CD4-positive, alpha-beta T cell treated with Interleukin-17A for 4 hours (primary cell): ENCODE measurements at places on chromosomes 5 and 9.

DNA sequence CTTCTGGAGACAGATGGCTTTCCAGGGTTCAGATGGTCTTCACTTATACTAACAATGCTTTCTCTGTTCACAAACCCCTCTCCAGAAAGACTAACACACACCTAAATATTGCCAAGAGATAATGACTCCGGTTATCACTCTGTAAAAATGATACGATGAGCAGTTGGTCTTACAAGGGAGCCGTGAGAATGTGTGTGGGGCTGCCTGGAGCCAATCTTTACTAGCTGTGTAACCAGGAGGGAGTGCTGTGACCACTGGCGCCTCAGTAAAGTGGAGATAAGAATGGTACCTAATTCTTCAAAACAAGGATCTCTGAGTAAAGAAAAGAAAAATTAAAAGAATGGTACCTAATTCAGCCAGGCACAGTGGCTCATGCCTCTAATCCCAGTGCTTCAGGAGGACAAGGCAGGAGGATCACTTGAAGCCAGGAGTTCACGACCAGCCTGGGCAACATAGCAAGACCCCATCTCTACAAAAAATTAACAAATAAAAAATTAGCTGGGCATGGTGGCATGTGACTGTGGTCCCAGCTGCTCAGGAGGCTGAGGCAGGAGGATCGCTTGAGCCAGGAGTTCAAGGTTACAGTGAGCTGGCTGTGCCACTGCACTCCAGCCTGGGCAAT lies 39.9 kb upstream of the IL17B start:
- no peak for DNase-seq

DNA sequence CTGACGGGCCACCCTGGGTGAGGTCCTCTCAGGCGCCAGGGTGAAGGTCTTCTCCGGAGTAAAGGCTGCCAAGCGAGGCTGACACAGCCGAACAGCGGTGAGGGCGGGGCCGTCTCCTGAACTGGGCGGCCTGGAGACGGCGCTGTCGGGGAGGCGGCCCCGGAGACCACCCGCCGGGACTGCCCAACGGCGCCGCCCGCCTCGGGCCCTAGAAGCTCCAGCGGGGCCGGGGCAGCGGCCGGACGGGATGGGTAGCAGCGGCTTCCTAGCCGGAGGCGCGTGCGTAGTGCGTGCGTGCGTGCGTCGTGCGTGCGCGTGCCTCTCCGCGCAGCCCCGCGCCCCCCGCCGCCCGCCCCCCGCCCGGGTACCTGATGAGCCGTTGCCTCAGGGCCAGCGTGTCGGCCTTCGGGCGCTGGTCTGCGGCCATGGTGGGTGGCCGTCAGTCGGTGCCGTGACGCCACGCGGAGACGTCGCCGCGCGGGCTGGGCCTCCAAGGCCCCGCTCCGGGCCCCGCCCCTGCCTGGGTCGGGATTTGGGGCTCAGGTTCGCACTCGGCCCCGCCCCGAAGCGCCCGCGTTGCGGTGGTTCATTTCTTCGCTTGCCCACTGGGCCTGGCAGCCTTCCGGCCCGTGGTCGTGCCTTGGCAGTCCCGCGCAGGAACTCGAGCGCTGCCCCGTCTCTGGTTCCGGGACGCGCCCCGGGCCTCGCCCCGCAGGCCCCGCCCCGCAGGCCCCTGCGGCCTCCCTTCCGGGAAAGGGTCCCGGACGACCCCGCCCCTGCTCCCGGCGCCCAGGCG lies at the start of gene PHYKPL:
PHYKPL (minus strand) TSS at position 679 of the 796 bp plus-strand sequence; CDS start at position 427, 252 bp downstream.
- peak; percentile 78 for DNase-seq

DNA sequence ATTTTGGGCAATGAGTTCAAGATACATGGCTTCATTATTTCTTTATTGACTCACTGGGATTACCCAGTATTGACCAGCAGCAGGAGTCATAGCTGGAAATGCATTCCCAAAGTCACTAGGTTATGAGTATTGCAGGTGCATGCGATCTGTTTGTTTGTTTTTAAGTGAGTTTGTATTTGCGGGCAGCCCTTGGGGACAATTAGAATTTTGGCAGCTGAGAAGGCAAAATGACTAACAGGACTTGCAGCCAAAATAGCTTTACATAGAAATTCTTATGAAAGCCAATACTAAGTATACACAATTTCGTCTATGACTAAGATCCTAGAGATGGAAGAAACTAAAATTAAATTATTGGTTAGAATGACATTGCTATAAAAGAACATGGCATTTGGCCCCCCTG lies 18.1 kb upstream of the RGMB start:
- no peak for DNase-seq

DNA sequence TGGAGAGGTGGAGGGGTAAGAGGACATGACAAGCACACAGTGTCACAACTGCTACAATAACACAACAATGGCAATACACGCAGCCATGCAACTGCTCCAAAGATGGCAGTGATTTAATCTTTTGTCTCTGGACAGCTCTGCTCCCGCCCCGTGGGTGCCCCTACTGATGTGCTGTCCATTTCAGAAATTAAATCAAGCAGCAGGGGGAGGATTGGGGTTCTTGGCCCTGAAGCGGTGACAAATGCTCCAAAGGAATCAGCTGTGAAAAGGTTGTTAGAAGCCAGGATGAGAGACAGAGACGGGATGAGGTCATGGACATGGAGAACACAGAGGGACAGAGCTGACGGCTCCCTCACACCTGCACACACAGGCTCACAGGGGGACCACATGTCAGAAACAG lies 22.6 kb downstream of the CNTFR start:
- no peak for DNase-seq

DNA sequence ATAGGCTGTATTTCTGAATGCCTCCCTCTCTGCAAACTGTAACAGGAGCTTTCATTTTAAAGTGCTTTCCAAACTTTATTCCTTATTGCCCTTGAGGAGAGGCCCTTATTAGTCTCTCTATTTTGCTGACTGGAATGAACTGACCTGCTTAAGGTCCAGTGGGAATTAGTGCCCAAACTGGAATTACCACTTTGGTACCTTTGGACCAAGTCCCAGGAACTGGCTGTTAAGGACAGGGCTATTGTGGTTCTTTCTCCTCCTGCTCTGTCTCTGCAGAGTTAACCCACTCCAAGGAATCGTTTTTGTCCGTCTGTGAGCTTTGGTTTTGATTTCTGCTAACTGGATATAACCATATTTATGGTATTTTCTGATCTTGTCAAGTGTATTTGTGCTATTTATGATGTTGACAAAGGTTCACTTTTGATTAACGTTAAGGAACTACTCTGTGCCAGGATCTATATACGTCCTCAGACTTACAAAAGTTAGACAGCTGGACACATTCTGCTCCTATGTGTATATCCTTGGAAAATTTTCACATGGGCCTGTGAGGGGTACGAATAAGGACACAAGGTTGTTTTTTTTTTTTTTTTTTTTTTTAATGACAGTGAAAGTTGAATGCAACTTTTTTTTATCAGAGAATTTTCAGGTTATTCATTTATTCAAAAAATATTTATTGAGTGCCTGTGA lies 189.1 kb upstream of the ANKRD55 start:
- DNase-seq: no peak

GRCh38 chr5:97071101-97071500 lies 71.3 kb downstream of the LIX1 start:
- DNase-seq: no peak

DNA sequence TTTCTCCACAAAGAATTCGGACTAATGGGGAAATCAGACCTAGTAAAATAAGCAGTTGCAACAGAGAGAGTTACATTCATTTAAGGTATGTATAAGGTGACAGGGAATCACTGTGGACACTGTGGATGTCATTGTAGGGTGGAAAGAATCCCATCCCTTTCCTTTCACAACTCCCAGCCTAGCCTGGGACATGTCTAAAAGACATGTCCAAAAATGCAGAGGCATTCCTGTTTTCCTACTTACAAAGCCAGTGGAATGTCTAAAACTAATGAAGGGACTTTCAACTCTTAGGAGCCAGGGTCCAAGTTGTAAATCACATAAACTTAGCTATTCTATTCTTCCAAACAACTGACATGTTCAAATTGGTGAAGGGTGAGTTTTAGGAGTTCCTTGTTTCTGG lies 511.0 kb downstream of the PRELID2 start:
- DNase-seq: no peak

DNA sequence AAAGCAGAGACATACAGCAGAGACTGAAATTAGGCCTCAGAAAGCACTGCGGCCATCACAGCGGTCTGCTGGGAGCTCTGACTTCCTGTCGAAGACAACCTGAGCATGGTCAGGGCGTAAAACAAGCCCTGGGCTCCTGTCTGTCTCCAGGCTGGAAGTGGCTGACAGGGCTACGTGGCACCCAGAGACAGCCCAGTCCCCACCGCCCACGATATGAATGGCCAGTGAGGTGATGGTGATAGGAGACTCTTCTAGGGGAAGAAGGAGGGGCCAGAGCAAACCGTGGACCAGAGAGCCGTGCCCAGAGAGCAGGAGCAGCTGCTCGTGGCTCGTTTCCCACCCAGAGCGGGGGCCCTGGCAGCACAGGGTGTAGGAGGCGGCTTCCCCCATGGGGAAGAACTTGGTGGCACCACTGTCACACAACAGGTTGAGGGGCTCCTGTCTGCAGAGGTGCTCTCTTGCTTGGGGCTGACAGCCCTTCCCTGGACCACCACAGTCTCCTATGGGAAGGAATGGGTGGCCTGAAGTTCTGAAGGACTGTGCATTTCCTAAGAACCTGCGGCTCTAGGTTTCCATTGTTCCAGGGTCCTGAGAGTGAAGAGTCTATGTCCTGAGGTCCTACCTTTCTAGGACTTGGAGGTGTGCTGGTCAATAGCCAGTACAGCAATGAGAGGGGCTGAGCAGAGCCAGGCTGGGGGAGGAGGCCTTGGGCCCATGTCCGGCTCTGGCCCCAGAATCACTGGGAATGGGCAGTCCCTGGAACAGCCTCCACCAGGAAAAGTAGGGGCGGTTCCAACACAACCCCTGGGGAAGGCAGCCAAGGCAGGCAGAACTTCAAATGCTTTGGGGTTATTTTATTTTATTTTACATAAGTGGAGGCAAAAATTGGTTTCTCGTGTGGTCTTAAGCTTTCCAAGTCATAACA lies 56.4 kb downstream of the BARX1 start:
- no peak for DNase-seq

GRCh38 chr5:139482050-139482889 lies at the start of gene STING1:
TSS of gene STING1 (minus strand) at chr5:139482758. CDS start at chr5:139481704, 1,054 bp downstream.
- peak; percentile 81 for DNase-seq

DNA sequence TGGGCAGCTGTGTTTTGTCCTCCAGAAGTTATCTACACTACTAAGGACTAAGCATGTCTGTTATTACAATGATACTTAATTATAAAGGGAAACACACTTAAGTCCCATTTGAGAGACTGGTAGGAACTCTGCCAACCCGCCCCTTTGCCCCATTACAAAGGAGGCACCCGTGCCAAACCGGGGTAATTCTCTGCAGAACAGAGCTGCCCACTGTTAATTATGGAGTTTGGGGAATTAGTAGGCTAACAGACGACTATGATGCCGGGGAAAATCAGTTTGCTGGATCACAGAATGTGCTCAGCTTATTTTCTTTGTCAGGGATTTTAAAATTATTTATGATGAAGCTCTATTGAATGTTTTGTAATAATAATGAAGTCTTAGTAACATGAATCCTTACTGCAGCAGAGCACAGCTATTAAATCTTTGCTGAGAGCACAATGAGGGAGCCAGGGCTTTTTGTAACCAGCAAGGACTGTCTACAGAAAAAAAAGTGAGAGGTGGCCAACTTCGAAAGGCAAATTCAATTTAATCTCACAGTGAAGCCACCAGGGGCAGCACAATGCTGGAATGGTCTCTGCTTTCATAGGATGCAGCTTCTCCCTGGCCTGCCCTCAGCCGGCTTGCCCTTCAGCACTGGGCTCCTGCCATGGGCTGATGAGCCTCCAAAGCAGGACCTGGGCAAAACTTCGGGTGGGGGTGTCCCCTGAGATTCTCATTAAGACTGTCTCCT lies 134.5 kb downstream of the GNAQ start:
- no peak for DNase-seq

- DNase-seq: no peak
These were observed 204.9 kb downstream of the GABBR2 start for GRCh38 chr9:98503867-98504266.

DNA sequence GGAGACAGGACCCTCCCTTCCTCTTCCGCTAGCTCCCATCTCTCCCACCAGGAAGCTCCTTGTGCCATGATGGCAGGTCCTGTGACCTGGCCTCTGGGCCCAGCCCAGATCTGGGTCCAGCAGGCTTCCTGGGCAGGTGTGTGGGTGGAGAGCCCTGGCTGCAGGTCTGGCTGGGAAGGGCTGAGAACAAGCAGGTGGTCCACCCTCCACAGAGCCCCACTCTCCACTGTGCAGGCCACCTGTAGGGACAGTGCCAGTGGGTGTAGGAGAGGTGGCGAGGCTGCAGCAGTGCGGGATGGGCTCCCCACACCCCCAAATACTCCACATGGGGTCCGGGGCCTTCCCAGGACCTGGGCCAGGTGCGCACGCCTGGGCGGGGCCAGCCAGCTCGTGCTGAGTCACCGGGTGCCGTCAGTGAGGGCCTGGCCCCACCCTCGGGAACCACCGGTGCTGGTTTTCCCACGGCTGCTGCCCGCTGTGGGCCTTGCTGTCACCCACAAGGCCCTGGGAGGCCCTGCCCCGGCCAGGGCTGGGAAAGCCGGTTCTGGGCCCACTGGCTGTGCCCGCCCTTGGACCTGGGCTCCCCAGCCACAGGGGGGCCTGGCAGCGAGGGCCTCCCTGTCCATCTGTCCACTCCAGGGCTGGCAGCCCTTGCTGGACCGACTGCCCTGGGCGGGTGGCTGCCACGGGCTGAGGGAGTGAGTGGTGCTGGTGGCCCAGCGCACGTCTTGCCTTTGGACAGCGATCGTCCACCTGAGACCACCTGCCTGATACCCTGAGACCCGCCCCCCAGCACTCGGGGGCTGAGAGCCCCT lies 9.3 kb upstream of the NRARP start:
- peak; percentile 45 for DNase-seq

GRCh38 chr5:53063791-53064190 lies 45.8 kb downstream of the MOCS2 start:
- no peak for DNase-seq

- no peak for DNase-seq
These were observed 12.8 kb upstream of the STC2 start for GRCh38 chr5:173340984-173341383.

DNA sequence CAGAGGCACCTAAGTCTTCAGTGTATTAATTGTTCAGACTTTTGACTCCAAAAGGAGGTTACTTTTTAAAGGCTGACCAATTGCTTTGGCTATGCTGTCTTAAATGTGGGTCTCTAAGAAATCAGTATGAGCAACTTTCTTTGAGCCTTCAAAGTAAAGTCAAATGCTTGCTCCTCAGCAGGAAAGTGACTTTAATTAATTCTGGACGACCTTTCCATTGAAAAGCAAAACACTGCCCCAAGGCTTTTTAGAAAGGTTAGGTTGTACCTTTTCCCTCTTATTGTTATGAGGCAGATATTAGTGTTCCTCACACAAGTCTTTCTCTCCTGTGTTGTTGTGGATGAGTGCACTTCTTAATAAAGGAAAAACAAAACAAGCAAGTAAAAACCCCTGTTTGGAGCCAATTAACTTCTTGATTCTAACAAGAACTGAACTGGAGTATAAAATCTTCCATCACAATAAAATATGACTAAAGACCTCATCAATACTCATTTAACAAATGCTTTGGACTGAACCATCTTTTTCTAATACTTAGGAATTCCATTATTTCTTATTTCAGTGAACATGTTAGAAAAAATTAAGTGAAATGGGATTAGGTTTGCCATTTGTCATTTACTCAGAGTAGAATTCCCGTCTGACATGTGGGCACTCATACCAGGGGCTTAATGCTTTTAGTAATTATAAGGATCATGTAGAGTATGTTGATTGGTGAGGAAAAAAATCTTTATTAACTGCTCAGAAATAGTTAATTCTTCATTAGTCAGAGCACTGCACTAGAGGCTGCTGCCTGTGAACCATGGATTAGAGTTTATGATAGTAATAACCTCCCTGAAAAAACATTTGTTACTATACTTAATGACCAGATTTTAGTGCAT lies 159.1 kb upstream of the ZNF608 start:
- DNase-seq: no peak

GRCh38 chr5:92909602-92909962 lies 671.4 kb downstream of the NR2F1-AS1 start:
- DNase-seq: no peak
